Amygdala (tissue), 56 donors: ENCODE measurements at places on chromosomes 2 and 18.

DNA sequence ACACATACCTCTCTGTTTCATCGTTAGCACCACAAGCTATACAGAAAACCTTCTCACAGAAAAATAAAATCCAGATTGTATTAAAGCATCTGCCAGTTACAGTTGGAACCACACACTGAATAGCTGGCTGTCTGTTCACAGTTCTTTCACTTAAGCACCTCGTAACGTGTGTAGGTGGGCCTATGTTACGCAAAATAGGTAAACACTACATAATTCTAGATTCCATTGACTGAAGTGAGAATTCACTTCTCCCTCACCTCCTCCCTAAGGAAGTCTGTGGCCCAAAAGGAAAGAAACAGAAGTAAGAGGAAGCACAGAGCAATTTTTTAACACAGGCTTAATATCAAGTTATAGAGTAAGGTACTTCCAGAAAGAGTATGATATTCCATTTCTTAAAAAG lies 24.9 kb downstream of the PELI1 start:
- no peak for DNase-seq

DNA sequence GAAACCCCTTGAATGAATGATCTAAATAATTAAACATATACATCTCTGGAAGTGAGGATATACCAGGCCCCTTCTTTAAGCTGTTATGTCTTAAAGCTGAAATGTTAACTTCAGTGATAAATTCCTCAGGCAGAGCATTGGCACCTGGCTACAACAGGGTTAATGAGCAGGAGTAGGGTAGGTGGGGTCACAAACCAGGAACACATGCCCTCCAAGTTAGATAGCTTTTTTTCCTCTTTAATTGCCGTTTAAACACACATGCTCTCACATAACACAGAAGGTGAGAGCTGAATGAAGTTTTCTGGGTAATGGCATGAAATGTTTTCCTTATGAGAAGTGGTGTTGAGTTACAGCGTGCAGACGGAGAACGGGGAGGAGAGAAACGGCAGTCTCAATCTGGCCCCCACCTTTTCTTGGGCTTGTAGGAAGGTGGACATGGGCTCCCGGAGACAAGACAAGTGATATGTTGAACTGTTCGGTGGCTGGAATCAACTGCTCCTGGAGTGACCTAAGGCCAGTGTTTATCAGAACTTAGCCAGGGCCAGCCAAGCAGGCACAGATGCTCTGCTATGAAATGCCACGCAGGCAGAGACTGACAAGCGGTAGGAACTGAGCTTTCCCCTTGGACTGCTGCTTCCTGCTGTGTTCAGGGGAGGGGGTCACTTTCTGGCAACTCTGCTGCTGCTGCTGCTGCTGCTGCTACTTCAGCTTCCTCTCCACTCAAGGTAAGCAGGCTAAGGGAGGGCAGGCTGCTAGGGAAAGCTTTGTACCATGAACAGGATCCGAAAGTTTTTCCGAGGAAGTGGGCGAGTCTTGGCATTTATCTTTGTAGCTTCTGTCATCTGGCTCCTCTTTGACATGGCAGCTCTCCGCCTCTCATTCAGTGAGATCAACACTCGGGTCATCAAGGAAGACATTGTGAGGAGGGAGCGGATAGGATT lies at the start of gene GALNT5:
TSS of gene GALNT5 (plus strand) at position 394 of the 941 bp plus-strand sequence. CDS start at position 772, 378 bp downstream.
- no peak for DNase-seq

- DNase-seq = no peak
Observed at GRCh38 chr2:75516378-75517360, 44.1 kb downstream of the EVA1A start.

DNA sequence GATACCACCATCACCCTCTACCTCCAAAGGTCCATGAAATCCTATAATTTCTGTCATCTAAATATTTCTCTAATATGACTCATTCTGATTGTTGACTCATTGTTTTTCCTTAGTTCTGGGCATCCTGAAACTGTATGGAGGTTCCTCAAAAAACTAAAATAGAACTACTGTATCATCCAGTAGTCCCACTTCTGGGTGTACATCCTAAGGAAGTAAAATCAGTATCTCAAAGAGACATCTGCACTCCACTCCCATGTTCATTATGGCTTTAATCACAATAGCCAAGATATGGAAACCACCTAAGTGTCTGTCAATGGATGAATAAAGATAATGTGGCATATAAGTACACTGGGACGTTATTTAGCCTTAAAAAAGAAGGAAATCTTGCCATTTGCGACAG lies 125.8 kb upstream of the MYO3B start:
- no peak for DNase-seq

- no peak for DNase-seq
Observed at GRCh38 chr2:44191739-44192138, 23.1 kb downstream of the PPM1B start.
